Naive B cell (primary cell): ENCODE measurements at places on chromosomes 13 and 19.

DNA sequence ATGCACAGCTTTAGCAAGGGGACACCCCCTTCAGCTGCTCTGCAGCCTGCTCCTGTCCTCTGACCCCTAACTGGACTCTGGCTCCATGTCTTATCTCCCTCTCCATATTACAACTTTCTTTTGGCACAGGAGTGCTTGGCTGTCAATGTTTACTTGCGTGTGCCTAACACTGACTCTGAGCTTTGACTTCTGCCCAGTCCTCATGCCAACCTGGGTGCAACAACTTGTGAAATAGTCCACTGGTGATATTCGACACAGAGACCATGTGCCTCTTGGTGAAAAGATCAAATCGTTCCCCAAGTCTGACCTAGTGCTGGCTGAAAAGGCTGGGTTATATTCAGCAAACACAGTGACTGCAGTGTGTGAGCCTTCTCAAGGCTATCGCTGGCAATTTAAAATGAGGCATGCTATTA is 34.1 kb upstream of the KLF12 start:
- peaks cover 21% of the 10 kb centered on the region for H3K27me3 ChIP-seq
- no peaks in the 10 kb centered on the region for H3K36me3 ChIP-seq
- DNase-seq, result no peak
- no peaks in the 10 kb centered on the region for H3K4me1 ChIP-seq
- H3K27ac ChIP-seq, result no peak overlapping the region
- no peak overlapping the region for H3K4me3 ChIP-seq

DNA sequence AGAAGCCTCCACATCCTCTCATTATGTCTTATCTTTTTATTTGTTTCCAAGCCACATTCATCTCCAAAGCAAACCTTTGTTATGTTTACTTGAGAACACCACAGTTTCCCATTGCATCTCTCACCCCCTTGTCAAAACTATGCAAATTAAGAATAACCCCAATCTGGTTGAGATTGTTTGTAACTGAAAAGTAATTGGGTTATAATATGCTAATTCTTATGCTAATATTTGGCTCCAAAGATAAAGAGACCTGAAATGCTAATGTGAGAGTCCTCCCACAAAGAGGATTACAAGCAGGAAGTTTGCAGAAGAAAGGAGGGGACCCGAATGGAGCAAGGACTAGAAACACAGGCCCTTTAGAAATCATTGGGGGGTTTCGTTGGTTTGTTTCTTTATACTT is 92.9 kb upstream of the UBL3 start:
- H3K4me3 ChIP-seq, result no peak overlapping the region
- no peak overlapping the region for H3K27ac ChIP-seq
- no peak for DNase-seq

- no peak for DNase-seq
- no peaks in the 10 kb centered on the region for H3K4me1 ChIP-seq
- H3K27ac ChIP-seq, result no peak overlapping the region
- H3K27me3 ChIP-seq, result peaks cover 17% of the 10 kb centered on the region
- H3K36me3 ChIP-seq, result no peaks in the 10 kb centered on the region
Measured at GRCh38 chr13:29281932-29282495, 313.5 kb downstream of the SLC7A1 start.

GRCh38 chr19:7280940-7281666 is 13.1 kb downstream of the INSR start:
- H3K4me3 ChIP-seq, result no peak overlapping the region
- peak overlapping the region; percentile 54 for H3K27ac ChIP-seq
- no peaks in the 10 kb centered on the region for H3K36me3 ChIP-seq

DNA sequence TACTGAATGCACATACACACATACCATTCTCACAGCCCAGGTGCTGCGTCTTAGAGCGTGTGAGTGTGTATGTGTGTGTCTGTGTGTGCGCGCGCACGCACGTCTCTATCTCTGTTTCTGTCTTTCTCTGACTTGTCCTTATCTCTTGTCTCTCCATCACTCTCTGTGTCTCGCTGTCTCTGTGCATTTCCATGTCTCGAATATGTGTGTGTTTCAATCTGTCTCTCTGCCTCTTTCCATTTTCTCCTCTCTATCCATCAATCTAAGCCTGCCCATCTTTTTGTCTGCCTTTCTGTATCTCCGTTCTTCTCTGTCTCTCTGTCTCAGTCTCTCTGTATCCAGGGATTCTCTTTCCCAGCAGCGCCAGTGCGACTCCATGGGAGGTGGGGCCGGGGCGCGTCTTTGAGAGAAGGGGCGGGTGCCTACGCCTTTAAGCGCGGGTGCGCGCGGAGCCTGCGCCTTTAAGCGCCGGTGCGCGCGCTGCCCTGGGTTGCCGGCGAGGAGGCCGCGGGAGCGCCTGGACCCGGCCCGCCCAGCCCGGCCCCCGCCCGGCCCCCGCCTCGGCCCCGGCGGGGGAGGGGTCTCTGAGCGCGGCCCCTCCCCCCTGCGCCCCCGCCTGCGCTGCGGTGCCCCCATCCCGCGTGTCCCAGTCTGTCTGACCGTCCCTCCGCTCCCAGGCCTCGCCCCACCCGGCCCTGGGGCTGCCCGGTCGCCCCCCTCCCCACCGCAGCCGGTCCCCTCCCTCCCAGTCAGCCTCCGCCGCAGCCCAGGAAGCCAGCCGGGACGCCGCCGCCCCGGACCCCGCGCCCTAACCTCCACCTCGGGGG is at the start of gene LRFN3:
LRFN3 (plus strand) TSS at position 464 of the 827 bp plus-strand sequence. CDS start 3,052 bp downstream, outside the sequence.
- H3K36me3 ChIP-seq, result no peaks in the 10 kb centered on the region
- peaks cover 31% of the 10 kb centered on the region for H3K4me1 ChIP-seq
- DNase-seq, result no peak
- peak within 1 kb of the TSS; percentile 86 for H3K4me3 ChIP-seq
- peaks cover 22% of the 10 kb centered on the region for H3K27me3 ChIP-seq
- H3K27ac ChIP-seq, result no peak within 1 kb of the TSS

GRCh38 chr13:27273658-27274425 is 3.2 kb downstream of the RASL11A start:
- peaks cover 17% of the 10 kb centered on the region for H3K4me1 ChIP-seq
- DNase-seq, result no peak
- peak overlapping the region; percentile 10 for H3K4me3 ChIP-seq
- no peak overlapping the region for H3K27ac ChIP-seq
- H3K27me3 ChIP-seq, result no peaks in the 10 kb centered on the region
- no peaks in the 10 kb centered on the region for H3K36me3 ChIP-seq

DNA sequence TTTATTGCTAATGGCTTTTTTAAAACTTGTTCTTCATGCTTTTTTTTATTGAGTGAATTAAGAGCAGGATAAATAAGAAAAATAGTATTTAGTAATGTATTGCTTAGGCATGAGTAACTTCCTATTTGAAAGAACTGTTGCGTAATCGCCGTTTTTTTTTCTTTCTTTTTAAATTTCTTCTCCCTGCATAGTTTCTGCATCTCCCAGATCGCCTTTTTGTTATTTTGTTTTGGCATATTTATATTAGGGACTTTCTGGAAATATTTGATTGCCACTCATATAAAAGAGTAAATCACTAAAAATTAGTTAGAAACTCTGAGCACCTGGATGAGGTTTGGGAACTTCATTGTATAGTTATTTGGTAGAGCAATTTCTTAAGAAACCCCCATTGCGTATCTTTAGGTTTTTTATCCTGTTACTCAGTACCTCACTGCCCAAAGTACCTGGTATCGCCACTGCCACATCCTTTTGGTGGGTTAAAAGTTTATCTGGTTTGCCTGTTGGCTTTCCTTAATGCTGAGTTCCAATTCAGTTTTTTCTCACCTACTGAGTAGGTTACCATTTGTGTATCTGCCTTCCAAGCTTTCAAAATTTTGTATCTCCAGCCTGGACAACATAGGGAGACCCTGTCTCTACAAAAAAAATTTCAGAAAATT is 36.2 kb upstream of the LPAR6 start:
- no peaks in the 10 kb centered on the region for H3K27me3 ChIP-seq
- no peak for DNase-seq
- peaks cover 16% of the 10 kb centered on the region for H3K4me1 ChIP-seq
- peaks cover 37% of the 10 kb centered on the region for H3K36me3 ChIP-seq

GRCh38 chr19:16587833-16588823 is 15.9 kb upstream of the SLC35E1 start:
- no peaks in the 10 kb centered on the region for H3K27me3 ChIP-seq
- peak overlapping the region; percentile 91 for H3K4me3 ChIP-seq
- peaks cover 94% of the 10 kb centered on the region for H3K4me1 ChIP-seq
- peak overlapping the region; percentile 100 for H3K27ac ChIP-seq

GRCh38 chr19:4449639-4450028 is 8.0 kb downstream of the UBXN6 start:
- DNase-seq, result no peak
- H3K36me3 ChIP-seq, result peaks cover 6% of the 10 kb centered on the region
- H3K4me3 ChIP-seq, result no peak overlapping the region

DNA sequence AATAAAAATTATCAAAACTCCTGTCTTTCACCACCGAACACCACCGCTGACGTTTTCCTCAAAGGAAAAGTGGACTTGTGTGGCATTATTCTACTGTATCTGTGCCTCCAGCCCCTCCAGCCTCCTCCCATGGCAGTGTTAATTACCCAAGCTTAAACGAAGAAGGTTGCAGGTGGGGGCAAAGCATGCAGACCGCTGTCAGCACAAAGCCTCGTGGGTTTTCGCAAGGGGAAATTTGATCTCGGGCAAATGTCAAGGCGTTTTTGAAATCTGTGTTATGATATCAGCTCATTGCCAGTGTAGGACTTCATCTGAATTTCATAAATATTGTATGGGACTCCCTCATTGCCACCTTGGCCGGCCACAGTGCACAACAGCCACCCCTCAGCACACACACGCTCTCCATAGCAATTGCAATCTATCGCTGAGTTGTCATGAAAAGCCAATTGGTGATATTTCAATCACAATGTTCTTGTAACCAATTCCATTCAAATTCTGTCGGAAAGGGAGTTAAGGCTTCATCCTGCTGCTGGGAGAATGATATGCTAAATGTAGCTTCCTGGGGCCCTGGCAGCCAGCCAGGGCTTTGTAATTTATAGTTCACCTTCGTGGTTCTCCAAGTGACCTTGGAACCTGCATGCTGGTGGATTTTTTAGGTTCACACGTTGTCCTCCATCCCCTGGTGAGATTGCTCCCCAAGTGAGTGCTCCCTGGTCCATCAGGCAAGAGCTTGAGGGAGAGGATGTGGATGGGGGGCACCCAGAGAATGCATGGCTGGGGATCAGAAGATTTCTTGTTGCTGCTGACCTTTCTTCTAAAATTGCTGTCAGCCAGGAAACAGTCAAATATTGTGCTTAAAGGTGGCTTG is 16.6 kb downstream of the CHST8 start:
- no peaks in the 10 kb centered on the region for H3K4me1 ChIP-seq
- H3K27me3 ChIP-seq, result peaks cover 22% of the 10 kb centered on the region
- H3K4me3 ChIP-seq, result no peak overlapping the region
- no peaks in the 10 kb centered on the region for H3K36me3 ChIP-seq
- H3K27ac ChIP-seq, result no peak overlapping the region
- DNase-seq, result no peak

DNA sequence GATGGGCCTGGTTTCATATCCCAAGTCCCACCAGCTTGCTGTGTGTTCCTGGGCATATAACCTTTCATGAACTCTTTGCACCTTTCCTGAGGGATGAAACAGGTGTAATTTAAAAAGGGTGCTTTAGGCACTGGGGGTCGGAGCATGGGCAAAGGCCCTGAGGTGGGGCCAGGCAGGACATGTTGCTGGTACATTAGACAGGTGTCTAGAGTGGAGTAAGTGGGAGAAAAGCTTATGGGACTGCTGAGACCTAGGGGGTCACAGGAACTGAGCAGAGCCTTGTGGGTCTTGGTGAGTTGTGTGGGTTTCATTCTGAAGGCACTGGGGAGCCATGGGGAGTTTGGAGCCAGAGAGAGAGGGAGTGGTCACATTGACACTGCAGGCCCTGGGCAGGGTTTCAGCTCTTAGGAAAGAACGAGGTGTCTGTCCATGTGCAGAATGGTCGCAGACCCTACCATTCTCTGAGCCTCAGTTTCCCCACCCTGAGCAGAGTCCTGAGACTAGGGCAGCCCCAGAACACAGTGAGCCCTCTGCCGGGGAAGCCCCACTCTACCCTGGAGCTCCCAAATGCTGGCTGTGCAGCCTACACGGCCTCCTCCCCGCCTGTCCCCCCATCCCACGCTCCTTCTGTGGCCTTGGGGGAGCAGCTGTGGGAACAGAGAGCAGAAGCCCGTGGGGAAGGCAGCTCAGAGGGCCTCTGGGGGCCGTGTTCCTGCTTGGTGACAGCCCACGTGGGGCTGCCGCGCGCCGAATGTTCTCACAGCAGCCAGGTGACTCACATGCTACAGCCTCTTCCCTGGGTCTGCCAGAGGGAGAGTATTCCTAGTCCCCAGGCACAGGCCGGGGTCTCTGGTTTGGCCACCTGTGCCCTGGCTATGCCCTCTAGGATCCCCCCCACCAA is 7.3 kb upstream of the HOMER3 start:
- peaks cover 6% of the 10 kb centered on the region for H3K4me1 ChIP-seq
- DNase-seq, result no peak
- peaks cover 30% of the 10 kb centered on the region for H3K27me3 ChIP-seq
- no peak overlapping the region for H3K4me3 ChIP-seq

DNA sequence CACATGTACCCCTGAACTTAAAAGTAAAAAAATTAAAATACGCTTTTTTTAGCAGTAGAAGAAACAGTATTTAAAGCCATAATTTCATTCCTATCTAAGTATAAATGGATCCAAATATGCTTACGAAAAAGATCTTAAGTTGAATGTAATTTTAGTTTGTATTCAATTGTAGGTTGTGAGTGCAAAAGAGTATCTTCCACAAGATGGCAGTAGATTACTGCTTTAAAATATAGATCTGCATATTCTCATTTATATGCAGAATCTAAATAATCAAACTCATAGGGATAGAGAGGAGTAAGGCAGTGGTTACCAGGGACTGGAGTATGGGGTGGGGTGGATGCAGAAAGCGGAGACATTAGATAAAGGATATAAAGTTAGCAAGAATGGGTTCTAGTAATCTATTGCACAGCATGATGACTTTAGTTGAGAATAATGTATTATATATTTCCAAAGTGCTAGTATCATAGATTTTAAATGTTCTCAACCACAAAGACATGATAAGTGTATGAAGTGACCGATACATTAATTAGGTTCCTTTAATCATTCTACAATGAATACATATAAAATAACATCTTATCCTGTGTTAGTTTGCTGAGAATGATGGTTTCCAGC is 14.2 kb downstream of the OR7A17 start:
- H3K27me3 ChIP-seq, result peaks cover 40% of the 10 kb centered on the region
- DNase-seq, result peak; percentile 31
- no peak overlapping the region for H3K27ac ChIP-seq
- no peaks in the 10 kb centered on the region for H3K36me3 ChIP-seq
- H3K4me3 ChIP-seq, result no peak overlapping the region

DNA sequence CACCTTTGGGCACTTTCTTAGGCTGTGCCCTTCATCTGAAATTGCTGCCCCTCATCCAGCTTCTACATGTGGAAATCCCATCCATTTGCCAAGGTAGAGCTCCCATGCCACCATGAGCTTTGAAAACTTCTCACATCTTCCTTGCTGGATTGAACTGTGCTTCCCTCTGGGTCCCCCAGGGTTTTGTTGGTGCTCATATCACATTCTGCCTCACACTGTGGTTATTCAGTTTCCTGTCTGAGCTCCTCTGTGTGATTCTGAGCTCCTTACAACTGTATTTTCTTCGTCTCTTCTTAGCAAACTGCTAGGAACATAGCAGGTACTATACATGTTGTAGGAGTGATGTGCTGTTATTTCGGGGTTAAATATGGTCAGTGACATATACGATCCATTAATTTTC is 74.9 kb upstream of the KL start:
- no peaks in the 10 kb centered on the region for H3K4me1 ChIP-seq
- no peaks in the 10 kb centered on the region for H3K36me3 ChIP-seq
- DNase-seq, result no peak
- no peak overlapping the region for H3K4me3 ChIP-seq
- no peaks in the 10 kb centered on the region for H3K27me3 ChIP-seq
